Osteocyte (in vitro differentiated cells): ENCODE measurements at places on chromosomes 11 and 22.

DNA sequence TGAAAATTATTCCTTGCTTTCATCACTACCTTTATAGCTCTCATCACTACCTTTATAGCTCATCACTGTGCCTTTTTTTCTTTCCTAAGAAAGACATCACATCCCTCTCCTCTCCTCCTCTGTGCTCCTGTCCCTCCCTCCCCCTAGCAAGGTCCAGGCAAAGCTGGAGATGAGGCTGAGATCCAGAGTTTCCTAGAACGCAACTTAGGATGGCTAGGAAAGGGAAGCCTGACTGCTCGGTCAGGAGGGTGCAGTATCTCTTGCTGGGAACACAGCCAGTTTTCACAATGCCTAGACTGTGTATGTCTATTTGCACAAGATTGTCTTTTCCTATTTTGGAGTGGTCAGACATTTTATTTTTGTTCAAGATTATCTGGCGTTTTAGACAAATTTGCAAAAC is 24.7 kb downstream of the TUB start:
- no peak for DNase-seq

DNA sequence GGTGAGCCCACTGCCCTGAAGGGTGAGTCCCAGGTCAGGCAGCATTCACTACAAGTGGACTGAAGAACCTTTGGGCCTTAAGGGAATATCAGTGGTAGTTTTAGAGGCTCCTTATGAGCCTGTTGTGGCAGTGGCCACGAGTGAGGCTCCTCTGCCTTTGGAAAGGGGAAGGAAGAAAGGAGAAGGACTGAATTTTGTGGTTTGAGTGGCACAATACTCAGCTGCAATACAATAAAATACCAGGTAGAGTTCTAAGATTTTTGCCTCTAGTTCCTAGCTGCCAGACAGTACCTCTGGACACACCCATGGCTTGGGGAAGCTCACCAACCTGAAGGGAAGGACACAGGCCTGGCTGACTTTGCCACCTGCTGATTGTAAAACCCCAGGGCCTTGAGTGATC is 260.9 kb downstream of the DYNC2H1 start:
- no peak for DNase-seq

GRCh38 chr11:117814766-117815261 is 9.7 kb downstream of the FXYD2 start:
- no peak for DNase-seq

GRCh38 chr11:76524461-76524860 is 79.6 kb downstream of the EMSY start:
- DNase-seq = no peak

- DNase-seq = no peak
Measured at GRCh38 chr22:36580371-36580770, 51.4 kb upstream of the EIF3D start.
